ENCODE measurements at places on chromosomes 4 and X.

GRCh38 chrX:133838761-133839676 is 146.4 kb downstream of the GPC3 start:
- DNase-seq = no peak

DNA sequence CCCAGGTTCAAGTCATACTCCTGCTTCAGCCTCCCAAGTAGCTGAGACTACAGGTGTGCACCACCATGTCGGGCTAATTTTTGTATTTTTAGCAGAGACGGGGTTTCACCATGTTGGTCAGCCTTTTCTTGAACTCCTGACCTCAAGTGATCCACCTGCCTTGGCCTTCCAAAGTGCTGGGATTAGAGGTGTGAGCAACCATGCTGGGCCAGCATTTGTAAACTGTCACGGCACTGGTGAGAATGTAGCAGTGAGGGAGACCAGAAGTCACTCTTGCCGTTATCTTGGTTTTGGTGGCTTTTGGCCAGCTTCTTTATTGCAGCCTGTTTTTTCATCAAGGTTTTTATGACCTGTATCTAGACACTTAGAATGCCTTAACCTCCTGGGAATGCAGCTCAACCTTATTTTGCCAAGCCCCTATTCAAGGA is 22.4 kb downstream of the PCDH18 start:
- DNase-seq = no peak

- no peak for DNase-seq
Measured at GRCh38 chrX:150460781-150461180, 97.7 kb downstream of the MAMLD1 start.

DNA sequence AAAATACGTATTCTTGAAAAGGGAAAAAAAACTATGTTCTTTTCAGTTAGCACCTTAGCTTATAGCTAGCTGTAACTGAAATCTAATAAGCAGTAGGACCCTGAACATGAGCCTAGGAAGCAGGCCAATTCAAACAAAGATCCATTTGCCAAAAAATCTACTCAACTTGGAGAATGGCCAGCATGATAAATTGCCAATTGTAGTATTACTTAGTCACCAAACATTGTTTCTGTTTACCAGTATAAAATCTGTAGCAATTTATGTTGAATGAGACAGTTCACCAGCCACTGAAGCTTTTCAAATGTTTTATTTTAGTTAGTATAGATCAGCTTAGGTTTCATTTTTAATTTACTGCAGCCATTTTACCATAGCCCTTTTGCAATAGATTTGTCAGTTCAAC is 323.6 kb upstream of the DIPK2B start:
- DNase-seq = no peak

GRCh38 chr4:44563496-44563895 is 87.9 kb downstream of the YIPF7 start:
- DNase-seq = no peak

DNA sequence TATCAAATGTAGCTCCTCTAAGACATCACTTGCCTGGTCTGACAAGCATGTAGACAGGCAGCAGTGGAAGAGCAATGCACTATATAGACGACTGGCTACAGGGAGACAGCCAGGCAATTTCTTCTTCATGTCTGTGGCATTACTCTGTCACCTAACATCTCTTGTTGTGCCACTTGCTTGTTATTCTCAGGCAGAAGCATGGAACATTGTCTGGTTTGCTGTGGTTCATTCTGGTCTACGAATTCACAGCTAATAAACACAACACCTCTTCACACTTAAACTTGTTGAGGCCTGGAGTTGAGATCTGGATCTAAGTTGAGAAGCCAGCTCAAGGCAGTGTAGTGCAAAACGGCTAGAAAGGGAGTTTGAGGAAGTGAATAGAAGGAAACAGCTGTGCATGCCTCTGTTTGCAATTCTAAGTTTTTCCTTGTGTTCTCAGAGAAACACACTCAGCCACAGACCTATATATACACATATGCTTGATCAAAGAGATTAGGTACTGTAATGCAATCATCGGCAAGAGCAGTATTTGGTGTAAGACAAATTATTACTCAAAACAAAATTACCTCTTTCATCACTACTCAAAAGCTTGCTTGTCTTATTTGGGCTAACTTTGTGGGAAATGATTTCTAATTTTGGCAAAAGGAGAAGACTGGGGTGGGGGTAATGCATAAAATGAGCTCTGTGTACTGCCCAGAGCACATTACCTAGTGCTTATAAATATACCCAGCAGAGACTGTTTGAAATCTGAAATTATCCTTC is 243.8 kb downstream of the PPP3CA start:
- DNase-seq = no peak

DNA sequence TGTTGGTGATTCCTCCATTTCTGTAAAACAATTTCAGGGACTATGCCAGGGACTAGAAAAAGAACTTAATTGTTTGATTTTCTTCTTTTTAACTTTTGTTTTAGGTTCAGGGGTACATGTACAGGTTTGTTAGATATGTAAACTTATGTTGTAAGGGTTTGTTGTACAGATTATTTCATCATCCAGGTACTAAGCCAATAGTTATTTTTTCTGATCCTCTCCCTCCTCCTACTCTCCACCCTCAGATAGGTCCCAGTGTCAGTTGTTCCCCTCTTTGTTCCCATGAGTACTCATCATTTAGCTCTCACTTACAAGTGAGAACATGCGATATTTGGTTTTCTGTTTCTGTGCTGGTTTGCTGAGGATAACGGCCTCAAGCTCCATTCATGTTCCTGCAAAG is 70.8 kb upstream of the BOD1L1 start:
- DNase-seq = no peak

DNA sequence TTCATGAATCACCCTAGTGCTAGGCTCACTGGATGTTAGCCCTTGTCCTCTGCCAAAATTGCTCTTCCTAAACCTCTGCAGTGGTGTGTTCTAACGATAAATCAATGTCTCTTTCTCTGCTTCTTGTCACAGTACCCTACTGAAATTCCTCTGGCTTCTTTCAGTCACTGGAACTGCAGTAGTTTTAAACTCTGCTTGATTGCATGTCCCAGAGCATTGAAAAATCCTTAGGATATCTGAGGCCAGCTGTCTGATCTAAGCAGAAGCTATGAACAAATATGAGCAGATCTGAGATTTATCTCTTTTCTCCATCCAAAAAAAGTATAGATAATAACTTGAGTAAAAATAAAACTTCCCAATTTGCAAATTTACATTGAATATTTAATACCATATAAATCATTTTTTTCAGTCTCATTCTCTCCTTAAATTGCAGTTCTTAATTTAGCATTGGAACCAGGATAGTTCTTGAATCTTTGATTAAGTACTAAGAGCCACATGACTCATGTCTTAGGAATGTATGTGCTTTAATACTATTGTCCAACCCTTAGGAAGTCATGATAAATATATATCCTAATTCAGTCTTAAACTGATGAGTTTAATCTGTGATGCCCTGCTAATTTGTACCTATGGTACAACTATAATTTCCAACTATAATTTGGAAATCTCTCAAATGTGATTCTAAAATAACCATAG is 169.7 kb downstream of the PDHA2 start:
- no peak for DNase-seq

- no peak for DNase-seq
Measured at GRCh38 chrX:50718776-50719175, 95.2 kb downstream of the SHROOM4 start.

DNA sequence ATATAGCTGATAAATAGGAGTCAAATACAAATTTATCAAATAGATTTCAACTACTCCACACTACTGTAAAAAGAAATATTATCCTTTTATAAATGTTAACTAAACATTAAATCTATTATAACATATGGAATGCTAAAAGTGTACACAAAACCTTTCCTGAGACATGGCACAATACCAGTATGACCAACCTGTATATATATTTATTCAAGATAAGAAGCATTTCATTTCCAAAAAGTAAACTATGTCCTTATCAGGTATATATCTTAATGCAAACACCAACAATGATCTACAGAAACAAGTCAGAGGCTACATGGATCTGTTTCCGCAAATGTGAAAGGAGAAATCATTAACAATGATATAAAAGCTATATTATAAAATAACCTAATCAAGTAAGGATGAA is 37.8 kb downstream of the WNK3 start:
- no peak for DNase-seq

GRCh38 chr4:165458471-165458870 is 79.7 kb downstream of the CPE start:
- DNase-seq = no peak

GRCh38 chr4:54548098-54548620 is 109.6 kb upstream of the KIT start:
- DNase-seq = no peak

- no peak for DNase-seq
Measured at GRCh38 chrX:136861877-136862276, 18.6 kb downstream of the RBMX start.

- DNase-seq = no peak
Measured at GRCh38 chr4:39415678-39416283, 9.1 kb downstream of the KLB start.

- no peak for DNase-seq
Measured at GRCh38 chr4:55069248-55069647, 56.1 kb downstream of the KDR start.

DNA sequence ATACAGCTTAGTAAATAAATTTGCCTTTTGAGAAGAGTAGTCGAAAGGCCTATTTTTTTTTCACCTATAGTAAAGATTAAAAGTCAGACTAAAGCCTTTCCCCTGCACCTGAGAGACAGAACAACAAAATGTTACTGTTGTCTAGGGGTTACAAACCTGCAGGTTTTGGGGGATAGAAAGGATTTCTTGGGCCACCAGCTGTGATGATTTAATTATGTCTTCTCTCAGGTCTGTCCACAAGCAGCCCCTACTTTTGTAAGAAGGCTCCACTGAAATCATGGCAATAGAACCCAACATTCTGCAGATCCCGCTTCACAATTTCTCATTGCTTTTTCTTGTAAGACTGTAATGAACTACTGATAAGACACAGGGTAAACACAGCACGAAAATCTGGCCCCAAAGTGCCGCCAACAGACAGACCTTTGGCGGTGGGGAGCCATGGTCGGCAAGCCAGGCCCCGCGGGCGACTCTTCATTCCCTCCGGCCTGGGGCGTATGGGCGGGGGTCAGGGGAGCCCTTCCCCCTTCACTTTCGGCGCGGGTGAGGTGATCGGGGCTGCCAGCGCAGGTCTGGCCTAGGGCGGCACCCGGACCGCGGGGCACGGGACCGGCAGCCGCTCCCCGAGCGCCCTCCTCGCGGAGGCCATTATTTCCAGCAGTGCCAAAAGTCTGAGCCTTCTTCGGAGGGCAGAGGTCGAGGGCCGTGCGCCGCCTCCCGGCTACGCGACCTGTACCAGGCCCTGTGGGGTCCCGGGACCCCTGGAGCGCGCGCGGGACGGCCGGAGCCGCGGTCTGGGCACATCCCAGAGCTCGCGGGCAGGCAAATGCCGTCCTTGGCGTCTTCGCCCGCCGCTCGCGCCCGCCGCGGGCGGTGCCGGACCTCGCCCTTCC is 812 bp upstream of the KDM6A start:
- DNase-seq = peak; percentile 22

DNA sequence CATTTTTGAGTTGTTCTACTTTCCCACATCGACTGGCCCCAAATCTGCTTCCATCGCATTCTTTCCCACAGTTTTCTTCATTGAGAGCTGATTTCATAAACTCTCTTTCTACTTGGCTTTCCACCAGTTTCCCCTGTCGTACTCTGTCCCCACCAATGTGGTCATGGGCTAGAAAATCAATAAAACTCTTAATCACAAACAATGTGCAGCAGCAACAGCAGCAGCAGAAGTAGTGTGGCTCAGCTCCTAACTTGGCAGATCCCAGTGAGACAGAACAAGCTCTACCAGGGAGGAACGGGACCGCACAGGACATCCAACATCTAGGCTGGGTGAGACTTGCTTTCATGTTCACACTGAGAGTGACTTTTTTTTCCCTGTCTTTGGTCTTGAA is 3.1 kb upstream of the SETD7 start:
- no peak for DNase-seq

DNA sequence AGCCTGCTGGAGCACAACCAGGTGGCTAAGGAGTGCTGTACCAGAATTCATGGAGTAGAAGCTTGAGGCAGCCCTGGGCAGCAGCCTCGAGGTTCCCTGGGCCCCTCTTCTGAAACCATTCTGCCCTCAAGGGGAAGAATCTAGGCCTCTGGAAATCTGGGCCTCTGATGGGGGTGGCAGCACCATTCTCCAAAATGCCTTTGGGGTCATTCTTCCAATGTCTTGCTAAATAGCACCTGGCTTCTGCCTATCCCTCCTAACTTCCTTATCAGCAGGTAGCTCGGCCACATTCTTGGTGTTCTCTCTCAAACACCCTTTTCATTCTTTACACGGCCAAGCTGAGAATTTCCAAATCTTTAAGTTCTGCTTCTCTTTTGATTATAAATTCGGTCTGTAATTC is 473.6 kb downstream of the BCOR start:
- no peak for DNase-seq

- DNase-seq = no peak
Measured at GRCh38 chrX:138845786-138846185, 134.3 kb upstream of the FGF13 start.

DNA sequence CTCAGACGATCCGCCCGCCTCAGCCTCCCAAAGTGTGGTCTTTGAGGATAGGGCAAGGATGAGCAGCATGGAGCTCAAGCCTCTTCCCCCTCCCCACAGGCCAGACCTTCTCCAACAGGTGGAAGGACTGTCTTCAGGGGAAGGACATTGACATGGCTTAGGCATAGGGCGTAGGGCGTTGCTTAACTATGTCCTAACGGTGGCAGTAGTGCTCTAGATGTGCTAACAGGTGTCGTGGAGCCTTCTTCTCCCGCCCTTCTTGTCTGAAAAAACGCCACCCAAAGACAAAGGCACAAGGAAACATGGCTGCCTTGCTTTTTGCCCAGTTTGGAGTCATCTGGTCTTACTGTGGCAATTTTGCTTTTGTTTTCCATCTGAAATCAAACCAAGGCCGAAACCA is 219.8 kb downstream of the OR13H1 start:
- DNase-seq = no peak

GRCh38 chrX:48531358-48531959 is 8.1 kb upstream of the TBC1D25 start:
- DNase-seq = peak; percentile 78

- no peak for DNase-seq
Measured at GRCh38 chrX:3541336-3541735, 172.1 kb downstream of the PRKX start.

DNA sequence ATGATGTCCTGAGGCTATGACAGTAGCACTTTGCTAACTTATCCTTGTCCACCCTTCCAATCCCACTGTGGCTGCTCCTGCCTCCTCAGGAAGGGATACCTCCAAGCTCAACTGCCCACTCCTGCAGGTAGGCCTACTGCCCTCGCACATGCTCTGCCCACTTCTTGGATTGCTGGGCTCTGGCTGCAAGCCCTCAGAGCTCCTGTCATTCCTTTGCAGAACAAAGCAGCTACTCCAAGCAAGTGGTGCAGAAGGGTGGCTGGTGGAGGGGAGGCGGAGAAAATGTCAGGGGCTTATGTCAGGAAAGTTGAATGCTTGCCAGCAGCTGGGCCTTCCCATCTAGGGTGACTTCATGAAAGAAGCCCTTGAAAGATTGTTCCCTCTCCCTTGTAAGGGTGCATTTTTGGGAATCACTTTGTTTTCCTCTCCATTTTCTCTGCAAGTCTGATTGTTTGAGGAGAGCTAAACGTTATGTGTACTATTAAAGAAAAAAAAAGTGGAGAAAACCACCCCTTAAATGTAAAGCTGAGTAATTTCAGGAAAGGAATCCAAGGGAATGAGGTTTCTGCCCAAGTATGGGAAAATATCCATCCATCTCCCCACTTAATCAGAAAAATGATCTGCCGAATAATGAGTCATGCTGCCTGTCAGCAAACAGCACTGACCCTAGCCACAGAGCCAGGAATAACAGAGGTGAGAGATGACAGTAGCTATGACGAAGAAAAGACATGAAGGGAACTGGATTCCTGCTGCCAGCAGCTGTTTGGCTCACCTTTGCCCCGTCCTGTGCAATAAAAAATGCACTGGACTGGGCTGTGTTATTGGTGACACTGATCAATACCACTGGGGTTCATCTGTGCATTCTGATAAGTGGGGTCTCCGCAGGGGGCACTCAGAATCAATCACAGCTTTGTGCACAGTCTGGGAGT is 102.0 kb downstream of the RTL5 start:
- peak; percentile 53 for DNase-seq

Data from foreskin keratinocyte (primary cell).